ENCODE measurements at places on chromosomes 7 and 10.

DNA sequence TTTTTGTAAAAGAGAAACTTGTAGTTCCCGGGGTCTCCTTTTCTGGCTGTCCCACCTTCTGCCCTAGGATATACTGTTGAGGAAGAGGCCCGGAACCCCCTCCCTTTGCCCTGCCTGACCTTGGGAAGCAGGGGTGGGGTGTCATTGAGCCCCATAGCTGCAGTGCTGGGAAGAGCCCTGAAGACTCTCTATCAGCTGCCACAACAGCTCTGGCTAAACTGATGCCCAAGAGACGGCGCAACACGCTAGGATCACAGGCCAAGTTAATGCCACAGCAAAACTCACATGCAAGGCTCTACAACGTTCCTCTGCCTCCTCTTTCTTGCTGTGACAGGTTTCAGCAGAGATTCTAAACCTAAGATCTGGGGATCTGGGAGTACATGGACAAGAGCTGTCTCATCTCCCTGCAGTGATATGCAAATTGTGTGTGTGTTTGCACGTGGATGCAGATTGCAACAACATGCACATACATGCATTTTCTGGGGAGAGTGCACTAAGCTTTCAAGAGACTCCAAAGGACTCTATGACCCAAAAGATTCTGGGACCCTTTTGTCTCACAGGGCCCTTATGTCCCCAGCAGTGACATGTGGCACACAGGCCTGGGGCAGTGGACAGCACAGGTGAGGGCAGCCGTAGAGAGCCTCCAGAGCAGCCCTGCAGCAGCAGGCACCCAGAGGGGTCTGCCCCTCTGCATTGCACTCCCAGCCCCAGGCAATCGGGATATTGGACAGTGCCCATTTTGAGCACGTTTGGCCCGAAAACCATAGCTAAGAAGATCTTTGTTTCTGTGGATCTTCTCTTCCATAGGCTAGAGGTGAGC lies 2.5 kb downstream of the RASSF4 start:
- no peak for DNase-seq

DNA sequence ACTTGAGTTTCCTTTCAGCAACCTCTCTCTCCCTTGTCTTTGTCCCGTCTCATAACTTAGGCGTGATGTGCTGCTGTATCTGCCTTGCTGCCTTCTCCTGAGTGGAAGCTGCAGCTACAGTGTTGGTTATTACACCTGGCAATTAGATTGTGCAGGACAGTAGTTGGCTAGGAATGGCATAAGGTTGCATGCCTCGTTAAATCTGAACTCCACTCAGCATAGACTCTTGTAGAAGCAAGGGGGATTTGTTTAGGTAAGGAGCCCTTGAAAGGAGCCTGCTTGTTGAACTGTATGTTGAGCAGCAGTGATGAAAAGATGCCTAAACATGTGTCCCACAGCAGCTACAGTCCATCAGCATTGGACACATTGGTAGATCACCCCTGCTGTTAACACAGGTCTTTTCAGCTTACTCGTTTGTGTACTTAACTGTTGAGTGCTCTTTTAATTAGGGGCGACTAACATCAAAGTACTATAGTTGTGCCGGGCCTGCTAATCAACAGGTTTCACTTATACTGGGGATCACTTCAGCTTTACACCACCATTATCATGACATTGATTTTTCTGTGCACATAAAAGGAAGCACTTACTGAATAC lies 225.0 kb downstream of the AUTS2 start:
- DNase-seq, result no peak

- peak; percentile 8 for DNase-seq
Observed at GRCh38 chr7:48274662-48275061, 103.4 kb downstream of the ABCA13 start.

DNA sequence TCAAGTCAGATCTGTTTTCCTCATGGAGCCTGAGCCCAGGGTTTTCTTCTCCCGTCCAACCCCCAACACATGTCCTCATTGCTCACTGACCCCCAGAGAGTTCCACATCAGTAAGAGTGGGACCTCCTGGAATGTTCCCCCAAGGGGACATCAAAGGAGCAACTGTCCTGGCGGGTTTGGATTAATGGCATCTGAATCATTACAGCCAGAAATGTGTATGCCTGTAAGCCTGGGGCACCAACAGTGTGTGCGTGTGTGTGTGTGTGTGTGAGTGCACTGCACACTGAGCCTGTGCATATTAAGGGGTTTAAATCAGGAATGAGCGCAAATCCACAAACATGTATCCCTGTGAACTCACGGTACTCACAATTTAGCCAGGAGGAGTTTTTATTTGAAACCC lies 222.3 kb downstream of the PLXNA4 start:
- no peak for DNase-seq

- no peak for DNase-seq
Observed at GRCh38 chr7:91066627-91067026, 197.6 kb upstream of the FZD1 start.

- DNase-seq, result peak; percentile 14
Observed at GRCh38 chr10:7302392-7302906, 108.4 kb downstream of the SFMBT2 start.

DNA sequence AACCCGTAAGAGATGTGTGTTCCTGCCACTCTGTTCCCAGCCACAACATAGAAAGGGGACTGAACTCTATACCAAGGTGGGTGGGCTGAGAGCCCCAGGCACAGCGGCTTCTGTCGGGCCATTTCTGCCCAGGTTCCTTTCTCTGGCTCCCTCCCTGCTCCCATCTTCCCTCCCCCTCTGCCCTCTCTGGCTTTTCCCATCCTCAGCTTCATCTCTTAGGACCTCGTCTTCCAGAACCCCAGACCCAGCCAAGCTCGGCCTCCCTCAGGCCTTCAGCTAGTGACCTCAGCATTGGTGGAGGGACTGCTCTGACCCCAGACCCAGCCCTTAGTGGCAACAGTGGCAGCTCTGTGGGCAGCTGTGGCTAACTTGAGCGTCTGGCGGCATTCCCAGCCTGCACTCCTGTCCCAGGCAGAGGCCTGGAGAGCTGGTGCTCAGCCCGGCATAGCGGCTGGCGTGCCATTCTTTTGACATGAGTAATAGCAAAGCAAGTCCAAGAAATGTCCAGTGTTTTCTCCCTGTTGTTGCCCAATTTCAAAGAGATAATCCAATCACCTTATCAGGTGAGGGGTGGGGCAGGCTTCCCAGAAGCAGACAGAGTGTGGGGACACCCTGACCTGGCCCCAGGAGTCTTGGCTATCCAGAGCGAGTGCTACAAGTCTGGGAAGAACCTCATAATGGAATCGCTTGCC lies 15.9 kb downstream of the PTPRE start:
- peak; percentile 88 for DNase-seq

- no peak for DNase-seq
Observed at GRCh38 chr7:101104799-101105198, 19.5 kb downstream of the TRIM56 start.

DNA sequence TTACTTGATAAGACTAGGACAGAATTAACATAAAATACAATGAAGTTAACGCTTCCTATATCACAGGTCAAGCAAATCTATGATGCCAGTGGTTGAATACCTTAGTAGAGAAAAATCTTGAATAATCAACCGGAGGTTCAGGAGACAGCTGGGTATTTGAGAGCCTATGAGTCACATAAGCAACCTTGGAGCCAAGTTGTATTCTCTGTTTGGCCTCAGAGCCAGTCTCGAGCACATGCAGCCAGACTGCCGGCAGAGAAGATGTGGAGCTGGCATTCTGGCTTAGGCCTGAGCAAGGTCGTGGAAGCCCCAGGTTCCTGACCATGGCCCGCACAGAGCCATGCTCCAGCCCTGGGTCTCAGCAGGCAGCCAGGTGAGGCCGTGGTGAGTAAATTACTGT lies 90.3 kb downstream of the FAM204A start:
- peak; percentile 79 for DNase-seq

DNA sequence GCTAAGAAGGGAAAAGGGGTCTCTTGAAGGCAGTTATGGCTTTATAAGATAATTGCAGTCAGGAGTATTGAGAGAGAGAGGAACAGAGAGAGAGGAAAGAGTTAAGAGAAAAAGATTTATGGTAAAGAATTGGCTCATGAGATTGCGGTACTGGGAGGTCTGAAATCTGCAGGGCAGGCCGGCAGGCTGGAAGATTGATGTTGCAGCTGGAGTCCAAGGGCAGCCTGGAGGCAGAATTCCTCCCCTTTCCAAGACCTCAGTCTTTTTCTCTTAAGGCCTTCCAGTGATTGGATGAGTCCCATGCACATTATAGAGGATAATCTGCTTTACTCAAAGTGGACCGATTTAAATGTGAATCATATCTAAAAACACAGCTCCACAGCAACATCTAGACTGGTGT lies 68.4 kb downstream of the HACD1 start:
- DNase-seq, result peak; percentile 9

- no peak for DNase-seq
Observed at GRCh38 chr10:123147635-123148413, at the start of gene HMX2. TSS of gene HMX2 (plus strand) at chr10:123148136. CDS start at chr10:123148379, 243 bp downstream.
